Skeletal muscle cell (primary cell): ENCODE measurements at places on chromosomes 6 and 20.

DNA sequence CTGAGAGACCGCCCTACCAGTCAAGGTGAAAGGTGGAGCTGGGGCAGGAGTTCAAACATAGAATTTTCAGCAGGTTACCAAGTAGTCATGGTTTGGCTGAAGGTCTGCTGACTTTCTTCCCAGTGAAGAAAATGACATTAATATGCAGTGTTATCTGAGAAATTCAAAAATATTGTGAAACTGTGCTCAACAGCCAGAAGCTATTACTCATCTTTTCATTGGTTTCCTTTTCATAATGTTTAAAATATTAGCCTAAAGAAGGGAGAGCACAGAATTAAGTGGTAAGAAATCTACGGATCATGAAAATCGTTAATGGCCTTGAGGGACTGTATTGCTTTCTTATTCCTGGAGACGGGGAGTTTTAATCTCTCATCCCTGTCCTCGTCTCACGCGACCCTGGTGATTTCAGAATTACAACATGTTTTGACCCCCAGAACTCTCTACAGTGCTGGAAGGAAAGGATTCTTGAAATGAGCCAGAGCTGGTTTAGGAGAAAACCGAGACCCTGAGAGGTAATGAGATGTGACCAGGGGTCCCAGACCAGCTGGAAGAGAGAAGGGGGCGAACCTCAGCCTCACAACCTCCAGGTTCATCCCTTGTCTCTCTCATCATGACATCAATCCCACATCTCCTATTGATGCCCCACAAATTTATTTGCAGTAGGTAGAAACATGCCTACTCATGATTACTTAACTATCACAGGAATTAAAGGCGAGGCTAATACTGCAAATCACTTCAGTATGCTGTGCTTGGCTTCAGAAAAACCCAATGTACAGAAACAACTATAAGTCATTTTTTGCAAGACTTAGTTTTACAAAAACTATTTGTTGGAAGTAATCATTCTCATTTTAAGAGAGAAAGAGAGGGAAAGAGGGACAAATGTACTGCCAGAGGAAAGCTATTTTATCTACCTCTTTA is 209.5 kb downstream of the FNDC1 start:
- DNase-seq: no peak

GRCh38 chr20:61879303-61879620 is 186.4 kb downstream of the TAF4 start:
- DNase-seq: no peak

DNA sequence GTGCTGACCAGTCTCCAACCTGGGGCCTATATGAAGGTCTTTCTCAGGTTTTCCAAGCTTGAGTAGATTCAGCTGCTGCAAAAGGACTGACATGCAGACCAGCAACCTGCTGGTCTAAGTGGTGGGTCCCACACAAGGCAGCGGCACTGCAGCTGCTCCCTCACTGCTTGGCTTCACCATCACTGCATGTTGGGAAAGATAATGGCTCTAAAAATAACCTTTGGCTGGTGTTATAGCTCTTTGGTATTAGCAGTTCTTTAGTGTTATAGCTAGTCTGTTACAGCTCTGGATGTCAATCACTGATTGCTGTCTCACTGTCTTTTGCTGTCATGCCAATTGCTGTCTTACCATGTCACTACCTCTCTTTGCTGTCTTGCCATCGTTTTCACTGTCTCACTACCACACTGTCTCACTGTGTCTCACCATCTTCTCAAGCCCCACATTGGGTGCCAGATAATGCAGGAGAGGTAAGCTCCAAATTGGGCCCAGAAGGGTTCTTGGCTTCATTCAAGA is 726.4 kb downstream of the TENT5A start:
- no peak for DNase-seq

- no peak for DNase-seq
Measured at GRCh38 chr20:31788578-31788977, 30.6 kb upstream of the MYLK2 start.

- no peak for DNase-seq
Measured at GRCh38 chr6:36025260-36025931, 955 bp upstream of the SLC26A8 start.

GRCh38 chr6:63964366-63964765 is 328.8 kb downstream of the PHF3 start:
- no peak for DNase-seq

DNA sequence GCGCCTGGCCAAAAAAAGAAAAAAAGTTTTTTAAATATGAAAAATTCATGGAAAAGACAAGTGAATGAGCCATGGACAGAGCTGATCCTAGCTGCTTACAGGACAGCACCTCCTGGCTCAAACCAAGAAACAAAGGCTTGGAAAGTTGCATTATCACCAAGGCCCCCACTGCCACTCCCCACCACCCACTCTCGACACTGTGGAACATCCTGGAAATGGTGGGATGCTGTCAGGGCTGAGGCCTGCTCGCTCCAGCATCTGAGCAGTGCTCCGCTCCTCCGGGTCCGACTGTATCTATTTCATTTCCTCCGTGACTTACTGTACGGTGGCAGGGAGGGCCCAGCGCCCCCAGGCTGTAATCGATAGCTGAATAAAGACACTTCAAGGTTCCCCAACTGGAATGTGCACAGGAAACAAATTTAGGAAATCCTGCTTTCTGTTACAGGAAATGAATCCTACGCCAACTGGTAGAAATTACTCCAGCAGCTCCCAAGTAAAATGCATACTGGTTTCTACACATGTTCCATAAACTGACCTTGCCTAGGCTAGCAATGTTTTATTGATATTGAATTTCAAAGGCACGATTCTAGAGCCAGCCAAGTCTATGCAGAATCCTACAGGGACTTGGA is 109.5 kb upstream of the NFATC2 start:
- DNase-seq: no peak

- no peak for DNase-seq
Measured at GRCh38 chr6:120534954-120535353, 799.3 kb downstream of the TBC1D32 start.

- DNase-seq: no peak
Measured at GRCh38 chr20:32396646-32397160, 38.6 kb downstream of the ASXL1 start.

GRCh38 chr6:155881826-155882526 is 426.3 kb upstream of the NOX3 start:
- no peak for DNase-seq

- peak; percentile 71 for DNase-seq
Measured at GRCh38 chr6:141110481-141110880, 1022.2 kb upstream of the GJE1 start.

- no peak for DNase-seq
Measured at GRCh38 chr20:35329435-35330139, 37.4 kb upstream of the FAM83C start.
